Thoracic aorta (tissue), 2 donors: ENCODE measurements at places on chromosomes 1 and 21. TPM values are rescaled to one million over a fixed set of nuclear protein-coding genes. Genes with fewer than 3 reads are reported as not detected.

DNA sequence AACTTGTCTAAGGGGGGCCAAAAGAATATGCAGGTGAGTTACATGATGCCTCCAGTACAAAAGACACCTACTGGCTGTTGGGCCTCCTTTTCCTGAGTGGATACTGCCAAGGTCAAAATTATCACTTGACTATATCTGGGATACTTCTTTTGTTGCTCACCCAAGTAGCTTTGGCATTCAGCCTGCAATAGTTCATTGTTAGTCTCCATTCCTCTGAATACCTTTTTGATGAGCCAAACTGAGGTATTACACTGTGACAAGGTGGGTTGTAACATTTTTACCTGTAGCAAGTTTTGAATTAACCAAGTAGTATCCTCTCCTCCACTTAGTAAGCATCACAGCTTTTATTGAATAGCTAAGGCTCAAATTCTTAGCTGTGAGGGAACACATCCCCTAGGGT lies 408.0 kb downstream of the LRRIQ3 start:
- H3K4me3 ChIP-seq = no peak overlapping the region
- H3K4me1 ChIP-seq = no peaks in the 10 kb centered on the region
- no peaks in the 10 kb centered on the region for H3K36me3 ChIP-seq
- no peaks in the 10 kb centered on the region for H3K27me3 ChIP-seq
- no peak overlapping the region for H3K27ac ChIP-seq
- no peak for DNase-seq

- no peaks in the 10 kb centered on the region for H3K36me3 ChIP-seq
- peaks cover 3% of the 10 kb centered on the region for H3K4me1 ChIP-seq
- no peaks in the 10 kb centered on the region for H3K27me3 ChIP-seq
- no peak for DNase-seq
Measured at GRCh38 chr1:221164951-221165838, 286.0 kb downstream of the HLX start.

DNA sequence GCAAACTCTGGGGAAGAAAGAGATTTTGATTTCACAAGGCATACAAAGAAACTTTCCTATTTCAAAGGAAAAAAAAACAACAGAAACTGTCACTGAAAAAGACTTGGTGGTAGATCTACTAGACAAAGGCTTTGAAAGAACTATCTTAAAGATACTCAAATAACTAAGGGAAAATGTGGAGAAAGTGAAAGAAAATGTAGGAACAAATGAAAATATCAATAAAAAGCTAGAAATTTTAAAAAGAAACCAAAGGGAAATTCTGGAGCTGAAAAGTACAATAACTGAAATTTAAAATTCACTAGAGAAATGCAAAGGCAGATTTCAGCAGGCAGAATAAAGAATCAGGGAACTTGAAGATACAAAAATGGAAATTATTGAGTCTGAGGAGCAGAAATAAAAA lies 6.2 kb downstream of the COL6A2 start:
- no peaks in the 10 kb centered on the region for H3K27me3 ChIP-seq
- H3K27ac ChIP-seq = no peak overlapping the region
- H3K4me3 ChIP-seq = no peak overlapping the region

- H3K36me3 ChIP-seq = no peaks in the 10 kb centered on the region
- no peaks in the 10 kb centered on the region for H3K27me3 ChIP-seq
- H3K27ac ChIP-seq = no peak overlapping the region
- H3K4me3 ChIP-seq = no peak overlapping the region
- no peak for DNase-seq
- peaks cover 32% of the 10 kb centered on the region for H3K4me1 ChIP-seq
Measured at GRCh38 chr1:9425859-9426258, 113.4 kb upstream of the SLC25A33 start.

RUNX3 gene
- total RNA-seq = 6.8 TPM

GRCh38 chr1:155983191-155984024 lies 5.1 kb upstream of the ARHGEF2 start:
- H3K4me3 ChIP-seq = peak overlapping the region; percentile 30
- peaks cover 80% of the 10 kb centered on the region for H3K4me1 ChIP-seq
- H3K27ac ChIP-seq = peak overlapping the region; percentile 97
- no peaks in the 10 kb centered on the region for H3K36me3 ChIP-seq
- no peak for DNase-seq

RNASEL gene
- total RNA-seq = 11.2 TPM

GRCh38 chr1:103265551-103265950 lies 157.2 kb upstream of the COL11A1 start:
- no peaks in the 10 kb centered on the region for H3K36me3 ChIP-seq
- no peak overlapping the region for H3K4me3 ChIP-seq
- H3K4me1 ChIP-seq = no peaks in the 10 kb centered on the region
- no peaks in the 10 kb centered on the region for H3K27me3 ChIP-seq

GRCh38 chr1:202807926-202808757 lies at the start of gene KDM5B:
Gene KDM5B, minus strand, starts transcription at chr1:202808421. Its CDS starts 116 bp downstream, at chr1:202808305.
- H3K4me1 ChIP-seq = peaks cover 38% of the 10 kb centered on the region
- no peak for DNase-seq
- H3K27ac ChIP-seq = peak within 1 kb of the TSS; percentile 80
- H3K4me3 ChIP-seq = peak within 1 kb of the TSS; percentile 95

KDF1 gene
- total RNA-seq = not detected

GRCh38 chr1:230820568-230820967 lies 47.8 kb downstream of the C1orf198 start:
- DNase-seq = no peak
- no peak overlapping the region for H3K4me3 ChIP-seq
- H3K36me3 ChIP-seq = no peaks in the 10 kb centered on the region

KMO gene
- 0.63 TPM for total RNA-seq

KAZN gene
- 17.4 TPM for total RNA-seq

DNA sequence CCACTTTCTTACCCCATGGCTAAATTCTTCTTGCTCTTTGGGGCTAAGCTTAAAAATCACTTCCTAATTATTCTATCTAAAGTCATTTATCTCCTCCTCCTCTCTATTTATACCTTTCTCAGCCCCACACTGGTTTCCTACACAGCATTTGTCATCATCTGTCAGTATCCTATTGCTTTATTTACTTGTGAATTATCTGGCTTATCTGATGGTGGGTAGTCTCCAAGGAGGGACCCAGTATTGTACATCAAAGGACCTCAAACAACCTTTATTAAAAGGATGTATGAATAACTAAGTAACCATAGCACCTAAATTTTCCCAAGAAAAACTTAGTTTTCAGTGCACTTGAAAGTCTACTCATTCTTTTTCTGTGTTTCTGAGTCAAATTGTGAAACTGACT lies 332.7 kb upstream of the SNX7 start:
- DNase-seq = no peak
- H3K36me3 ChIP-seq = no peaks in the 10 kb centered on the region
- no peaks in the 10 kb centered on the region for H3K27me3 ChIP-seq
- H3K4me1 ChIP-seq = peaks cover 34% of the 10 kb centered on the region

DNA sequence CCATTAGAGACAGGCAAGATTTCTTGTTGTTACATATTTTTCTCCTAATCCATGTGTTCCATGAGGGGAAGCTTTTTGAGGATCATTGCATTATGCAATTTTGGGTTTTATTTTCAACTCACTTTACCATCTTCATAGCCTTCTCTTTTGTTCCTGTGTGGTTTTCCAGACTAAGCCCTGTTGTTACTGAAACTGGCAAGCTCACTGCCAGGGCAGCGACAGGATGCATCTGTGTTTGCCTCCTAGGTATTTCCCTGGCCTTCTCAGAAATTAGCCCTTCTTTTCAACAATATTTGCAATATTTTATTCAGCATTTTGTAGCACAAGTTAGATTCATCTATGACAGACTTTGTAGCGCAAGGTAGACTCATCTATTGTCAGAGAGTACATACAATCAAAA lies 134.2 kb upstream of the CYYR1 start:
- no peak overlapping the region for H3K4me3 ChIP-seq
- H3K4me1 ChIP-seq = no peaks in the 10 kb centered on the region
- DNase-seq = no peak
- no peaks in the 10 kb centered on the region for H3K27me3 ChIP-seq
- no peaks in the 10 kb centered on the region for H3K36me3 ChIP-seq

GRCh38 chr1:1374589-1374928 lies 448 bp downstream of the AURKAIP1 start:
- H3K27ac ChIP-seq = peak overlapping the region; percentile 99
- H3K36me3 ChIP-seq = peaks cover 7% of the 10 kb centered on the region
- DNase-seq = no peak
- no peaks in the 10 kb centered on the region for H3K27me3 ChIP-seq
- peak overlapping the region; percentile 81 for H3K4me3 ChIP-seq

PLPPR4 gene
- total RNA-seq = 0.28 TPM

CD101 gene
- total RNA-seq = 1.8 TPM

DNA sequence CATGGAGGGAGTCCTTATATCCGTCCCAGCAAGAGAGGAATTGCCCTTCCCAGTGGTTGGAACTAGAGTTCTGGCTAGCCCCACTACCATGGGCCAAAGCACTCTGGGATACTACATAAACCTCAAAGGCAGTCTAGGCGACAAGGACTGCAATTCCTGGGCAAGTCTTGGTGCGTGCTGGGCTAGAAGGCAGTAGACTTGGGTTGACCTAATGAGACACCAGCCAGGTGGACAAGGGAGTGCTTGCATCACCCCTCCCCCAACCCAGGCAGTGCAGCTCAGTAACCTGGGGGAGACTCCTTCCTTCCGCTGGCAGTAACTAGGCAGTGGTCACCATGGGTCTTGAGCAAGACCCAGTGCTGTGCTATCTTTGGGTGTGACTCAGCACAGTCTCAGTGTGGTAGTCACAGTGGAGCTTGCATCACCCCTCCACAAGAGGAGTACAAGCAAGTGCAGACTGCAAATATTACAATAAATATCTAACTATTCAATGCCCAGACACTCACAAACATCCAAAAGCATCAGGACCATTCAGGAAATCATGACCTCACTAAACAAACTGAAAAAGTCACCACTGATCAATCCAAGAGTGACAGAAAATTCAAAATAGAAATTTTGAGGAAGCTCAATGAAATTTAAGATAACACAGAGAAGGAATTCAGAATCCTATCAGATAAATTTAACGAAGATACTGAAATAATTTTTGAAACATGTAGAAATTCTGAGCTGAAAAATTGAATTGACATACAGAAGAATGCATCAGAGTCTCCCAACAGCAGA lies 84.7 kb upstream of the LYPLAL1 start:
- H3K27me3 ChIP-seq = no peaks in the 10 kb centered on the region
- DNase-seq = peak; percentile 54
- no peak overlapping the region for H3K27ac ChIP-seq
- H3K4me1 ChIP-seq = no peaks in the 10 kb centered on the region
- H3K36me3 ChIP-seq = no peaks in the 10 kb centered on the region

- H3K27ac ChIP-seq = no peak overlapping the region
- no peak for DNase-seq
- H3K27me3 ChIP-seq = no peaks in the 10 kb centered on the region
- no peaks in the 10 kb centered on the region for H3K4me1 ChIP-seq
- no peaks in the 10 kb centered on the region for H3K36me3 ChIP-seq
Measured at GRCh38 chr21:32940079-32941014, 85.4 kb upstream of the OLIG2 start.

DNA sequence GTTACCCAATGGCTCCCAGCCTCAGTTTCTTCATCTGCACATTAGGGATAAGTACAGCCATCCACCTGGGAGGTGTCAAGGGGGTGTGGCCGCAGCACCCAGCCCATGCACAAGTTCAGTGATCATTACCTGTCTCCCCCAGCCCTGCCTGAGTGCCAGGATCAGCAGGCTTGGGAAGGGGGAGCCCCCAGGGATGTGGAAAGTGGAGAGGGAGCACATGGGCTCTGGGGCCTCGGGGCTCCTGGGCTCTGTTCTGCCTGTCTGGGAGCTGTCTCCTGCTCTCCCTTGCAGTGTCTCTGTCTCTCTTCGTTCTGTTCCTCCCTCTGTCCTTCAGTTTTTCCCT lies 10.8 kb upstream of the PADI1 start:
- H3K27ac ChIP-seq = no peak overlapping the region
- no peaks in the 10 kb centered on the region for H3K4me1 ChIP-seq
- no peak overlapping the region for H3K4me3 ChIP-seq

PTBP2 gene
- 66.0 TPM for total RNA-seq
